ENCODE measurements at places on chromosomes 1 and 21. TPM values are rescaled to one million over a fixed set of nuclear protein-coding genes. Genes with fewer than 3 reads are reported as not detected.

GRCh38 chr21:41921021-41921420, 32.8 kb downstream of the C2CD2 start:
- H3K4me3 ChIP-seq, result no peak overlapping the region
- H3K4me1 ChIP-seq, result no peaks in the 10 kb centered on the region
- peaks cover 5% of the 10 kb centered on the region for H3K36me3 ChIP-seq

DNA sequence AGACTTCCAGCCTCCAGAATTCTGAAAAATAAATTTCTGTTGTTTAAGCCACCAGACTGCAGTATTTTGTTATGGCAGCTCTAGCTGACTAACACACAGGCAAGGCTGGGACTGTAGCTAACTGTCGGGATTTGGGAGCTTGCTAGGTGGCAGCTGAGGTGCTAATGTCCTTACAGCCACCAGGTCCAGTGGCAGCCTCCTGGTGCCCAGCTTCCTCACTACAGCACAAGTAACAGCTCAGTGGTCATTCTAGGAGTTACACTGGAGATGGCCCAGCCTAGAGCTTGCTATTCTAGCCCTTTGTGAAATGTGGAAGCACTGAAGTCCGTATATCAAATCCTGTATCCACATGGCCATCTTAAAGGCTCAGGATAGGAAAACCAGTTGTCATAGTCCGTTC, 4.3 kb upstream of the C1orf115 start:
- no peaks in the 10 kb centered on the region for H3K36me3 ChIP-seq
- H3K4me1 ChIP-seq, result no peaks in the 10 kb centered on the region
- H3K27me3 ChIP-seq, result no peaks in the 10 kb centered on the region
- H3K4me3 ChIP-seq, result no peak overlapping the region

GRCh38 chr1:117886101-117886795, 43.2 kb downstream of the GDAP2 start:
- no peaks in the 10 kb centered on the region for H3K27me3 ChIP-seq
- H3K4me1 ChIP-seq, result no peaks in the 10 kb centered on the region
- no peak overlapping the region for H3K4me3 ChIP-seq
- DNase-seq, result no peak
- H3K36me3 ChIP-seq, result no peaks in the 10 kb centered on the region

DNA sequence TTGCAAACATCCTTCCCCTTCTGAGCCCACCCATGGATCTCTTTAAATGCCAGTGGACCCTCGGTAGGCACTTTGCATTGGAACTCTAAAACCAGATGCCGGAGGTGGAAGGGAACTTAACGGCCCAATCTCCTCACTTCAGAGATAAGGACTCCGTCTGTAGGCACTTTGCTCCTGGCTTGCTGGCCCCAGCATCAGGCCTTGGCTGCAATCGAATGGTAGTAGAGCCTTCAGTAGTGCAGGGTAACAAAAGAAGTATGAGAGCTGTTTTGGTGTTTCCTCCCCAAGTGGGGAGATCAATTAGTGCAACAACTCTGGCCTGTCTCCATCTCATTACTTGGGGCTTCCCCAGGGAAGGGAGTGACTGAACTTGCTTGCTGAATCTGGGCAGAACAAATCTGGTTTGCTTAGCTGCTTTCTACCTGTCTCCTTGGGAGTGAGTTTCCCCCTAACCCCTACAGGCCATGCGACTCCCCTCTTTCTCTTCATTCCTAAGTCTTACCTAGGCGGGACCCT, 70.8 kb downstream of the TENT5C start:
- no peak for DNase-seq
- H3K27ac ChIP-seq, result no peak overlapping the region
- H3K4me1 ChIP-seq, result peaks cover 3% of the 10 kb centered on the region
- H3K27me3 ChIP-seq, result no peaks in the 10 kb centered on the region
- no peak overlapping the region for H3K4me3 ChIP-seq
- H3K36me3 ChIP-seq, result peaks cover 2% of the 10 kb centered on the region

GRCh38 chr1:157218671-157219070, 80.5 kb upstream of the ETV3 start:
- no peaks in the 10 kb centered on the region for H3K27me3 ChIP-seq
- no peaks in the 10 kb centered on the region for H3K4me1 ChIP-seq
- DNase-seq, result no peak
- no peak overlapping the region for H3K27ac ChIP-seq

GRCh38 chr21:35602811-35603362, 457.4 kb downstream of the SETD4 start:
- no peak for DNase-seq
- H3K27ac ChIP-seq, result no peak overlapping the region
- H3K27me3 ChIP-seq, result no peaks in the 10 kb centered on the region
- no peak overlapping the region for H3K4me3 ChIP-seq

The FAM151A gene
- polyA plus RNA-seq, result 1.5 TPM

DNA sequence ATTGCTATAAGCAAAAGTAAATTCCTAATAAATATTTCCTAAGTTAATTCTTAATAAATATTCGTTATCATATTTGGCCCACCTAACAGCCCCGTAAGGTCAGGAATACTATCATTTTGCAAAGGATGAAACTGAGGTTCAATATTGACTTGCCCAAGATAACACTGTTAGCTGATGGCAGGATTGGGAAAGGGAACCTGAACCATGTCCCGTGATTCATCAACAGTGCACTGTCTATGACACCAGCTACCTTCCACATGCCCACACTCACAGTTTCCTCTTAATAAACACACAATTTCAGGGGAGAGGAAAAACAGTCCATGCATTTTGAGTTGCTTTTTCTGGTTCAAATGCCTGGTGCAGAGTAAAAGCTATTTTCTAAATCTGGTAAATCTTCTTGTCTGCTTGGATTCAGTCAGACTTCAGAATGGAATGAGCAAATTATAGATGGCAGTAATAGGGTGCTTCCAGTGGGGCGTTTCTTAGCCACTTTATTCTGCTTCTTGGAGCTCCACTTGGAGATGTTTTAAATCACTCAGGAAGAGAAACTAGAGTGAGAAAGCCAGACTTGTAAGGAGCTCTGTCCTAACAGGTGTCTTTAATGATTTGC, 354.6 kb downstream of the PDE4B start:
- DNase-seq, result no peak
- no peak overlapping the region for H3K4me3 ChIP-seq

The KCNA2 gene
- 0.28 TPM for polyA plus RNA-seq

DNA sequence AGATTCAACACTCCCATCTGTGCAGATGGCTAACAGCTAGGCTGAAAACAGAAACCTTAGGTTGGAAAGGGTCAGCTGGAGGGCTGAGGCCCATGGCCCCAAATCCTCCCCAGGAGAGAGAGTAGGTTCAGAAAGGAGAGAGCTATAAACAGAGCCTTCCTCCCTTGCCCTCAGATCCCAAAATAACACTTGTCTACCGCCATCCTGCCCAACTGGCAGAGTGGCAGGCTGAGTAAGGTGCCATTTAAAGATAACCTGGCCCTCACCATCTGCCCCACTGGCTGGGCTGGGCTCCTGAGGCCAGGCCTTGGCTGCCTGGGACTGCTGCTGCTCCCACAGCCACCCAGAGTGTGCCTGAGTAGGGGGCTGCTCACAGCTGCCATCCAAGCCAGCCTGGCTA, 4.3 kb upstream of the SHISA4 start:
- H3K27ac ChIP-seq, result no peak overlapping the region
- H3K27me3 ChIP-seq, result no peaks in the 10 kb centered on the region
- no peaks in the 10 kb centered on the region for H3K36me3 ChIP-seq

- DNase-seq, result no peak
- H3K27me3 ChIP-seq, result no peaks in the 10 kb centered on the region
- H3K4me1 ChIP-seq, result peaks cover 9% of the 10 kb centered on the region
- no peak overlapping the region for H3K27ac ChIP-seq
- H3K4me3 ChIP-seq, result no peak overlapping the region
- H3K36me3 ChIP-seq, result no peaks in the 10 kb centered on the region
Measured at GRCh38 chr1:108575375-108575774, 15.5 kb downstream of the EEIG2 start.

The TMEM167B gene
- 32.7 TPM for polyA plus RNA-seq

The NGF gene
- polyA plus RNA-seq, result 3.0 TPM

- no peak for DNase-seq
- no peak overlapping the region for H3K27ac ChIP-seq
- H3K4me3 ChIP-seq, result no peak overlapping the region
- H3K36me3 ChIP-seq, result no peaks in the 10 kb centered on the region
Measured at GRCh38 chr1:177798614-177799013, 171.2 kb downstream of the SEC16B start.
